NCI-H187 (cell line): ENCODE measurements at places on chromosomes 6 and 20.

DNA sequence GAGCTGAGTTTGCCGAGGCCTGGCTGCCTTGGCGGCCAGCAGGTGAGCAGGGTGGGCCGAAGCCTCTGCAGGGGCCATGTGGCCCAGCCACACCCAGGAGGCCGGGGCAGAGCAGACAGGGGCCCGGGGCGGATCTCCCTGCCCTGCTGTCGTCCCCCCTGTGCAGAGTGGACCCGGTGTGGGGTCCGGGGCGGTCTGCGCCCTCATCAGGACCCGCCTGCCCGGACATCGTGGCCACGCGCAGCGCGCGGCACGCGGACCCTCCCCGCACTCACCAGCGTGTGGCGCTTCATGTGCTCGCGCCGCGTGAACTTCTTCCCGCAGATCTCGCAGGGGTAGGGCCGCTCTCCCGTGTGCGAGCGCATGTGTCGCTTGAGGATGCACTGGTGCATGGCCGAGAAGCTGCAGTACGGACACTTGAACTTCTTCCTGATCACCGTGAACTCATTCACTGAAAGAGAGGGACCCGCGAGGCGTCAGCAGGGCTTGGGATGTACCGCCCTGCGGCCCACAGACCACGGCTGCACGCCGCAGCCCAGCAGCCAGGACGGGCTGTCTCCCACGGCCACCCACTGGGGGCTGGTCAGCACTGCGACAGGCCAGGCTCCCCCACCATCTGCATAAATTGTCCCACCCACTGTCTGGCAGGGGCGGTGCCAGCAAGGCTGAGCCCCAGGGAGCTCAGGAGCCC lies 13.0 kb downstream of the SLC2A4RG start:
- peak; percentile 24 for DNase-seq

DNA sequence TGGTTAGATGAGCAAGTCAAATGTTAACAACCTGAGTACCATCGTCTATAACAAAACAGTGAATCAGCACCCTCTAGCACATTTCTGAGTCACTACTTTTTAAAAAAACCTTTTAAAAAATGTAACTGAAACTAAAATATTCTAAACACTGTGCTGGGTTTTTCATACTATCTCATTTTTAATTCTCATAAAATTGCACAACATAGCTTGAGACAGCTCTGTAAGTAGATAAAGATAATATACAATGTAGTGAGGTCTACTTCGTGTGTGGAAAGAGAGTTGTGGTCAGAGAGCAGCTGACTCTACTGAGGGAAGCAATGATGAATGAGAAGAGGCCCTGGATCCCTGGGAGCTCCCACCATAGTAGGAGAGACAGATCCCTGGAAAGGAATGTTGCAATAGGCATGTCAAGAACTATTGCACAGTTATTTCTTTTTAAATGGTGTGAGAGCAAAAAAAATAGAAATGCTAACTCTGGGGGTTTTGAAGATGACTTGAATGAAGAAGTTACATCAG lies 13.6 kb upstream of the CALHM6 start:
- DNase-seq, result no peak

GRCh38 chr6:35669451-35670045 lies 19.2 kb downstream of the FKBP5 start:
- no peak for DNase-seq

DNA sequence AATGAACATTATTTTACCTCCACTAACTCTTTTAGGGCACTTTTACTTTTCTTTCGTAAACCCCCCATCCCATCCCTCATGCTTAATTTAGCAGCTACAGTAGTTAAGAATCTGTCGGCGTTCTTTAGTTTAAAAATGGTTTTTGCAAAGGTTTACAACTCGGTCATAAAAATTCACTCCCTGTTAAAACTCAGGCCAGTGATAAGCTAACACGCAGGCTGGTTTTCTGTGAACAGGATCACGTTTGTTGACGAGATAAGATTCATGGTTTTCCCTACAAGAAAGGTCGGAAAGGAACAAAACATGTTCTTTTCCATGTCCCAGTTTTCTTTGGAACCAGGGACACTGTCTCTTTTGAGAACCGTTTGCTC lies 101.1 kb downstream of the TOX2 start:
- no peak for DNase-seq

GRCh38 chr6:54173089-54173488 lies 61.8 kb downstream of the MLIP start:
- no peak for DNase-seq

DNA sequence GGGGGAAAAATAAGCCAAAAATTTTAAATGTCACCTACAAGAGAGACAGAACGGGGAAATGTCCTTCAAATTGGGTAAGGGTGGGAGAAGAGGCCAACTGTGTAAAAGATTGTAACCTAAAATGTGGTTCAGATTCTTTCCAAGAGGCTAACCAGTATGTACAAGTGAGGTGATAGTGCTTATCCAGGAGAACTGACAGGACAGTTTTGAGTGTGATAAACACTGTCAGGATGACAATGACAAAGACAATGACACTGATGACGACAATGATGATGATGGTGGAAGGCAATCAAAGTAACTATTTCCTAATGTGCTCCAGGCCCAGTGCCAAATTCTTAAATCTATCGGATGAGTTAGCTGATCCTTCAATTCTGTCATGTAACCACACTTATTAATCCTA lies 57.3 kb downstream of the TASP1 start:
- DNase-seq, result no peak

GRCh38 chr6:48985025-48985424 lies 478.0 kb downstream of the MMUT start:
- no peak for DNase-seq
